ENCODE measurements at places on chromosomes 1 and 21.

DNA sequence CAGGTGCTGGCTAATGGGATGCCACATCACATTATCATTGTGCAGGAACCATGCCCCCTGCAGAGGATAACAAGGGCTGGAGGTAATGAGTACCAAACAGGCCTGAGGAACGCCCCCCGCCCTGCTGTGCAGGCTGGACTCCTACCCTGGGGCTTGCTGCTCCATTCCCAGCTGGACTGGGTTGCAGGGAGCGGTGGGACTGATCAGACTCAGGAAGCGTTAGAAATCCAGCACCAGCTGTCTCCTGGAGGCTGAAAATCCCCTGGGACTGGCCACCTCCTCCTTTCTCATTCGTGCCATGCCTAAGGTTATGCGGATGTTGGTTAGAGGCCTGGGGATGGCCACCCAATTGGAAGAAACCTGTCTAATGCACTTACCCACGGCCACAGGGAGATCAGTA, 36.9 kb upstream of the POU3F1 start:
- DNase-seq = no peak

- DNase-seq = no peak
Measured at GRCh38 chr1:9250411-9251381, 16.1 kb downstream of the H6PD start.

DNA sequence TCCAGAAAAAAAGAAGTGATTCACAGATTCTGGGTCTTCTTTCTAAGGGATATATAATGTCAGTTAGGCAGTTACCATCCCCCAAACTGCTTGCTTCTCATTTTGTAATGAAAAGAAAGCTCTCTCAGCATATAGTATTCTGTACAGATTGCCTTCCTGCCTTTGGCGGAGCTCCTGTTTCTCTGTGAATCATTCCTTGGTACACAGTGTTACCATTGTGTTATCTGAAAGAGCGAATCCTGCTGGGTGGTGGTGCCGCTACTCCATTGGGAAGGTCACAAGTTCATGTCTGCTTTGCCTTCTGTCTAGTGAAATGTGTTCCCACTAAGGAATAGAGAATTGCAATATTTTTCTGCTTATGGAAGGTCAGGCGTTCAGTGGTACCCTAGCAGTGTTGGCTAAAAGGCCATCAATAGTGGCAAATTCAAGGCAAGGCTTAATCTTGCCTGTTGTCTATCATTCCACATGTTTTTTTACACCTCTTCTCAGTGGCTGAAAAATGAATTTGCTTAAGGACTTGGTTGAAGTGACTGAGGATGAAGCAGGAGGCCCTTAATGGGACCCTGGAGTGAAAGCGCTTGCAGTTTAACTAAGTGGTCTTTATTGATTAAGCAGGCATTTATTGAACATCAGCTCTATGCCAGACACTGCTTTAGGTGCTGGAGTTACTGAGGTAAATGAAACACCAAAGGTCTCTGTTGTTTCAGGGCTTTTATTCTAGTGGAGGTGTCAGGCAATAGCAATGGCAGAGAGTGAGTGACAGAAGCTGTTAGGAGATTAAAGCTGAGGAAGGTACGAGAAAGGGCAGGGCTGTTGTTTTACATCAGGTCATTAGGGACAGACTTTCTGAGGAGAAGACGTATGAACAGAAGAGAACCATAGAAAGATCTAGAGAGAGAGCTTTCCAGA, 186.7 kb downstream of the PDE4B start:
- no peak for DNase-seq

DNA sequence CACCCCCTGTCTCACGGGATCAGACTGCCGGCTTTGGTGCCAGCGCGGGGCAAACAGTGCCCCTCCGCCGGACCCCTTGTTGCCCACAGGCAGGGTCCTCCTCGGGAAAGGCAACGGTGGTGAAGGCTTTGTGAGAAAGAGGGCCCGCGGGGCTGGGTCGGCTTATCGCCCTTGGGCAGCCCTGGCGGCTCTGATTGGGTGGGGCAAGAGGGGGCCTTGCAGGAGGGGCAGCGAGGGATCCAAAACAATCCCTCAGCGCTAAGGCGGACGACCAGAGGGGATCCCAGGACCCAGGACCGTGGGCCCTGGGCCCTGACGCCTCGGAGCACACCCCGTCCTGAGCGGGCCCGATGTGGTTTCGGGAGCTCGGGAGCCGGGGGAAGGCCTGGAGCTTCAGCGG, 3.9 kb upstream of the ZNF678 start:
- DNase-seq = no peak

DNA sequence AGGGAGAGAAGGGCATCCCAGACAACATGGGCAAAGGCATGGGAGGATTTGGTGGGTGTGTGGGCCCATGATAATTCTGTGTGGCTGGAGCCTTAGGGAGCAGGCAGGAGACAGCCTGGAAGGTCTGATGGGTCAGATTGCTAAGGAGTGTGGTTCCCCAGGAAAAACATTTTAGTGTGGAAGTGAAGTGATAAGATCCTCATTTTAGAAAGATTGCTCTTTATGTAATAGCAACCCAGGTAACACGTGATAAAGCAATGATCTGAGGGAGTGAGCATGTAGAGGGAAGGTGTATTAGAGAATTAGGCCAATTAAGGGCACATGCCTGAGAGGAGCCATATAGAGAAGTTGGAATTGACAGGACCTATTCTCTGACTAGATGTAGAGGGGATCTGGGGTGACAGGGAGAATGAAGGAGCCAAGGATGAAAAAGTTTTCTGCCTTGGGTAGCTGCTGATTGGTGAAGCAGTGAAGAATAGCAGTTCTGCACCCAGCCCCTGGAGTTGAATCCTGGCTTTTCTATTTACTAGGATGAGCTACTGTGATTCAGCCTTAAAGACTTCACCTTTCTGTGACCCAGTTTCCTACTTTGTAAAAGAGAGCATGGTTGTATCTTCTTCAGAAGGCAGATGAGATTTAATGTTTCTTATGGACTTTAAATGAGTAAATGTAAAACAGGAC, 18.7 kb upstream of the SLAMF6 start:
- DNase-seq = no peak

DNA sequence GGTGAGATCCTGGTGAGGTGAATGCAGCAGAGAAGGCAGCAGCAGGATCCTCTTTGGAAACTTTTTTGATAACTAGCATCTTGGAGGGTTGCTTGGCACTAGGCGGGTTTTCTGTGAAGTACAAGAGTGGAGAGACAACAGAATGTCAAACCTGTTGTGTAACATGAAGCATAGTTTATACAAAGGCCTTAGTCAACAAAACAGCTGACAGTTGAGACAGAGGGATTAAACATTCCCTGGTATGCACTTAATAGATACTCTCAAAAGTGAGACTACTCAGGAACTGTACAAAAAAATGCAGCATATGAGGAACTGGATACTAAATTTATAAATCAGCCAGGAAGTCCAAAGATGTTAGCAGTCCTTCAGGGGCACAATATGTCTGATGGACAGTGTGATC, 16.4 kb upstream of the CCDC17 start:
- no peak for DNase-seq

GRCh38 chr21:44995343-44995941, 55.6 kb downstream of the SLX9 start:
- no peak for DNase-seq

DNA sequence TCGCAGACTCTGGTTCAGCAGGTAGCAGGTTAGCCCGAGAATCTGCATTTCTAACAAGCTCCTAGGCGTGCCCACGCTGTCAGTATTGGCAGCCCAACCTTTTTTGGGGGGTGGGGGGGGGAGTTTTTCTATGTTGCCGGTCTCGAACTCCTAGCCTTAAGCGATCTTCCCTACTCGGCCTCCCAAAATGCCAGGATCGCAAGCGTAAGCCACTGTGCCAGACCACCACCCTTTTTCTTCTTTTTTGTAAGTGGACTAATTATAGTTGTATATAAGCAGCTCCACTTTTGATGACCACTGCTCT, 480 bp upstream of the MIS18A start:
- DNase-seq = no peak

DNA sequence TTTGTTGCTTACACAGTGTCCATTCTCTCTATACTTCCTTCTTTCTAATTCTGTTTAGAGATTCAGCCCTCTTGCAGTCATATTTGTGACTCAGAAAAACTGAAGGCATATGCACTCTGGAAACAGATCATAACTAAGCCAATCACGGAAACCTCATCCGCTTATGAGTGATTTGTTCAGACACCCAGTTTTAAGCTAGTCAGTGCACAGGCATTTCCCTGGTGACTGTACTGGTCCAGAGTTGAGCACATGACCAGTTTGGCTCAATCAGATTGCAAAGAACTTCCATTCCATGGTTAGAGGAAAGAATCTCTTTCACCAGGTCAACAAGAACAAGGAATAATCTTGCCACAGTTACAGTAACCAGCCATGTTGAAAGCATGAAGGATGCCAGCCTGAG, 69.2 kb upstream of the SGIP1 start:
- DNase-seq = peak; percentile 25

DNA sequence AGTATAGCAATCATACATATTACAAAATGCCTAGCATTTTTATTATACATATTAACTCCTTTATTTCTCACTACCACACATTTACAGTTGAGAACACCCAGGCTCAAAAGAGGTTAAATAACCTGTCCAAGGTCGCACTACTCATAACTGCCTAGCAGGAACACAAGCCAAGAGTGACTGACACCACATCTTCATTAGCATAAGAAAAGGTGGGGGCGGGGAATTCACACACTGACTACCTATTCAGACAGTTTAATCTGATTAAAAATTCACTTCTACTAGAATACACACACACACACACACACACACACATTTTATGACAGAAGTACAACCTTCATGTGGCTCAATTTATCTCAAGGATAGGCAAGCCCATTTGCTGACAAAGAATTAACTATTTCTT, 77.8 kb upstream of the CACHD1 start:
- DNase-seq = no peak

- no peak for DNase-seq
Measured at GRCh38 chr1:7941437-7941793, 776 bp upstream of the TNFRSF9 start.

DNA sequence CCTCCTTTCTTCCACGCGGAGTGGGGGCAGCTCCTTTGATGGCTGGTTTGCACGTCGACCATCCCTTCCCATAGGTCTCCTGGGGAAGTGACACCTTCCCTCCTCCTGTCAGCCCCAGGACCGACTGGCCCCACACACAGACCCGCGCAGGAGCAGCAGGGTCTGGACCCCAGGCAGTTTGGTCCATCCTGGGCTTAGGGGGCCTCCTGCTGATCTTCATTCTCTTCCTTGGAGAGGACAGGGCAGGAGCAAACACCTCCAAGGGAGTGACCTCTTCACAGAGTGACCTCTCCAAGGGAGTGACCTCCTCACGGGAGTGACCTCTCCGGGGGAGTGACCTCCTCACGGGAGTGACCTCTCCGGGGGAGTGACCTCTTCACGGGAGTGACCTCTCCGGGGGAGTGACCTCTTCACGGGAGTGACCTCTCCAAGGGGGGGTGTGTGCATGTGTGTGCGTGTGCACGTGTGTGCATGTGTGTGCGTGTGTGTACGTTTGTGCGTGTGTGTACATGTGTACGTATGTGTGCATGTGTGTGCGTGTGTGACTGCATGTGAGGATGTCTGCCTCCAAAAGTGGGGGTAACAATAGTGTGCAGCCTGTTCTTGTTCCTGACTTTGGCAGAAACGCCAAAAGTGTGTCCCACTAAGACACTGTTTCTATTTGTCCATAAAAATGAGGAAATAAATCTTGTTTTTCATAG, 29.8 kb downstream of the COL6A1 start:
- no peak for DNase-seq

DNA sequence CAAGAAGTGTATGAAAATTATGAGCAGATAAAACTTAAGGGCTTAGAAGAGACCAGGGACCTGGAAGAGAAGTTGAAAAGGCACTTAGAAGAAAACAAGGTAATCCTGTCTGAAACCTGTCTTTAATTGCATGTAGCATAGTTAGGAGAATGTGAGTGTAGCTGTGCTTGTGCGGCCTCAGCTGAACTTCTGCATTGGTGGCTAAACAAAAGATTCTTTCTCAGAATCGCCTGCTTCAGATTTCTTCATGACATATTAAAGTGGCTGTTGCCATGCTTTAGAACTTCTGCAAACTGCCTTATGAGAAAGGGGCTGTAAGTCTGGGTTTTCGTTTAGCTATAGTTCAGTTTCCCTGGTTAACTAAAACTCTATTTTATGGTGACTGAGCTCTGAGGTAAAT, 94.5 kb downstream of the VPS26C start:
- DNase-seq = no peak

- DNase-seq = no peak
Measured at GRCh38 chr1:40044110-40044509, 3.6 kb downstream of the CAP1 start.

DNA sequence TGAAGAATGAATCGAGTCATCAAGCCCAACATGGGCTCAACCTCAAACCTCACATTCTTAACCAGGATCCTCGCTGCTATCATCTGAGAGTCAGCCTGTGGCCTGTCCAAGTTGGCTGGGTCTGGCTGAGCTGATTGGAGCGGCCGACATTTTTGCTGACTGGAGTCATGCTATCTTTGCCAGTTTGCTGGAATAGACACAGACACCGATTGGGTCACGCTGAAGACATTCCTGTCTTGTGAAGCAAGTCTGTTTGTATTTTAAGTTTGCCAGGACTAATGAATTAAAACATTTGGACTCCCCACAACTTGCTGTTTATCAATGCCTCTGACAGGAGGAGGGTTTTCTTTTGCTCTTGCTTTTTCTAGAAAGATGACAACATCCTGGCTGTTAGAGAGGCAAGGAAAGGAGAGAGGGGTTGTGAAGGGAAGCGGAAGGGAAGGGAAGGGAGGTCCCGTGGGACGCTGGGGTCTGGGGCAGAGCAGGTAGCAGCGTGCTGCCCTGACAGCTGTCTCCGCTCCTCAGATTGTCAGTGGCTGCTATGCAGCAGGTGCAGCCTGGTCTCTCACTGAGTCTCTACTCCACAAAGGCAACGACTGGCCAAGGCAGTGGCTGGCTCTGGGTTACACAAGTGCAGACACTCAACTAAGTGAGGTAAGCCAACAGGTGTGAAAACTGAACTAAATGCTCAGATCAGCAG, at the start of gene MAP3K7CL:
TSS of gene MAP3K7CL (plus strand) at position 375 of the 700 bp plus-strand sequence. CDS start 2,701 bp downstream, outside the sequence.
- DNase-seq = peak; percentile 81

DNA sequence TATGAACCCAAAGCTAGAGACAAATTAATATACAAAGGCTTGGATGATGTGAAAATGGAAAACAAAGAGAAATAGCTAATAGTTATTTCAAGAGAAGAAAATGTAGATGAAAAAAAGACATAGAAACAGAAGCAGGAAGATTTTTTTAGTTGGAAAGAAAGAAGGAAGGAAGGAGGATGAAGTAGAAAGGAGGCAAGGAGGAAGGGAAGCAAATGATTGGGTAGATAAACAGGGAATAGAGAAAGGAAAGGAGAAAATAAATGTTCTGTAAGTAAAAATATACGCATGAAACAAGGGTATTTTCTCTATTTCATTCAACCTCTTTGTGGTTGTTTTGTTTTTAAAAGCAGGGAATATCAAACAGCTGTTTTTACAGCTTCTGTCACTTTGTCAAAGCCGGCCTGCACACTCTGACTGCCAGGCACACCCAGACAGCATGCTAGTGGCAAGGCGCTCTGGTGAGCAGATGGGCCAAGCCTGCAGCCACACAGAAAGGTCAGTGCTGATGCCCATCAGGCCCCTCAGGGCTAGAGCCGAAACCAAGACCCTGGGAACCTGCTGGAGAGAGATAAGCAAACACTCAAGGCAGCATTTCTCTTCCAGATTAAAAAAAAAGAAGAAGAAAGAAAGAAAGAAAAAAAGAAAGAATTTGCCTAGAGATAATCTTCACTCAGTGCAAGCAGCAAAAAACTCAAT, 72.9 kb upstream of the CTTNBP2NL start:
- DNase-seq = no peak
